ENCODE measurements at places on chromosomes 5 and 9.

DNA sequence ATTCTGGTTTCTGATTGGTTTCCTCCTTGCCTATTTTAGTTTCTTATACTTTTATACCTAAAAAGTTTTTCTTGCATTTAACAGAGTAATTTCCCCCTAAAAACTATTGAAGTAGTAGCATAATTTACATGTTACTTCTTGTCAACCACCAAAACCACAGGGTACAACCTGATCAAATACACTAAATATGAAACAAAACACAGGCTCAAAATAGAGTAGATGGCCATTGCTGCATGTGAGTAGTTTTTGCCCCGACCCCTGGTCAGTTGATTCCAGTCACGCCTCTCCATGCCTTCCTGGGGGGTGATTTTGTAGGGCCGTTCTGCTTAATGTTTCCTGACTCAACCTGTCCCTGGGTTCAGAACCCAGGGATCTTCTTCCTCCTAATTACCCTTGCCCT lies 101.8 kb downstream of the TLE4 start:
- DNase-seq: no peak

DNA sequence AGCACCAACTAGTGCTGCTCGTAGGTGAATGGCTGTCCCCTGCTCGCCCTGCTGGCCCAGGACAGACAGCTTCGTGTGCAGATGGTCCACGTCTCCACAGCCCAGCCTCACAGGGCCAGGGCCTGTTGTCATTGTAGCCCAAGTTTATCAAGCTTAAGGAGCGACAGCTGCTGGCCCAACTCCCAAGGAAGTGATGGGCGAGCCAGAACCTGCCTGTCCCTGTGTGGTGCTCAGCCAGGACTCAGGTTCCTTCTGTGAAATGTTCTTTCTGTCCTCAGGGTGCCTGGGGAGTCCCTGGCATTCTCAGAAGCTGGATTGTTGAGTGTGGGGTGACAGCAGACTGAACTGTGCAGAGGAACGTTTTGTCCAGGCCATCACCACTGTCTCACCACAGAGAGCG lies 16.4 kb downstream of the TRIP13 start:
- DNase-seq: no peak

DNA sequence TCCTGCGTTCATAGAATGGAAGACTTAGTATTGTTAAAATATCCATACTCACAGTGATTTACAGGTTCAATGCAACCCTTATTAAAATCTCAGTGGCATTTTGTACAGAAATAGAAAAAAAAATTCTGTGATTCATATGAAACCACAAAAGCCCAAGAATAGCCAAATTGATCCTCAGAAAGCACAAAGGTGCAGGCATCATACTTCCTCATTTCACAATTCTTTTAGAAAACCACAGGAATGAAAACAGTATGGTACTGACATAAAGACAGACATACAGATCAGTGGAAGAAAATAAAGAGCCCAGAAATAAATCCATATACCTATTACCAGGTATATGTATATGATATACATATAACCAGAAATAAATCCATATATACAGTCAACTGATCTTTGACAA lies 86.8 kb upstream of the MEGF10 start:
- DNase-seq: no peak

GRCh38 chr9:85155352-85155751 lies 485.8 kb downstream of the NTRK2 start:
- no peak for DNase-seq

DNA sequence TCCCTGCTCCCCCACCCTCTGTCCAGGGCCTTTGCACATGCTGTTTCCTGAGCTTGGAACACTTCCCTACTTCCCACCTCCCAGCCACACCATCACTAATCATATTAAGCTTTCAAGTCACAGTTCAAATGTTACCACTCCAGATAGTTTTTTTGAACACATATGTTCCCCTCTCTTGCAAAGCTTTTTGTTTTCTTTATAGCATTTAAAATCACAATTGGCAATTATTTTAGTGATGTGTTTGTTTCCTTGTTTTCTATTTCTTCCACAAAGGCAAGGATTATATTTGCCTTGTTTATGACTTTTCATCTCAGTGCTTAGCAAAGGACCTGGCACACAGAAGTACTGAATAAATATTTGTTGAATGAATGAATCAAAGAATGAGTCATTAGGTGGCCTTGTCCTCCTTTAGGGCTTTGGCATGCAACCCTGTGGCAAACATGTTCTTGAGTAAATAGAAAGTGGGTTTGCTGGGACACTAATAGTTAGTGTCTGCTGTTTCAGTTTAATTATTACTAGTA lies 386.8 kb downstream of the FGF10 start:
- DNase-seq: no peak

DNA sequence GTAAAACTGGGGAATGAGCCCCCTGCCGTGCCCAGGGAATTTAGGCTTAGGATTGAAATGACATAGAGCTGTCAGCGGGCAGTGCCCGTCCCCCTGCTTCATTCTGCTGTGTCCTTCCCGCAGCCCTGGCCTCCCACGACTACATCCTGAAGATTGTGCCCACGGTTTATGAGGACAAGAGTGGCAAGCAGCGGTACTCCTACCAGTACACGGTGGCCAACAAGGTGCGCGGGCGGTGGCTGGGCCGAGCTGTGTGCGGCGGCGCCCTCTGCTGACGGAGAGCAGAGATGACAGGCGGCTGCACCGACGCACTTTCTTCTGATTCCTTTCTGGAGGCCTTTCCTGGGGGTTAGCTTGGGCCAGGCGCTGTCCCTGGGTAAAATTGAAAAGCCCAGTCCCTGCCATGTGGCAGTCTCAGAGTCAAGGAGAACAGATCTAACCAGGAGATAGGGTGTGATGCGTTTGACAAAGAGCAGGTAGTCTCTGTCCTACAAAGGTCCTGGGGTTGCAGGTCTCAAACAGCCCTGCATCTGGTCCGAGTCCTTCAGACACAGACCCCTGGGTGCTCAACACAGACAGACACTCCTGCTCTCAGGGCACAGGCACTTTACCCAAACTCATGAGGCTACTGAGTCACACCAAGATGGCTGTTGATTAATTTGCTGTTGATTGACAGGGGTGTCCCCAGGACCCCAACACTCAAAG lies 26.8 kb upstream of the RPL26L1 start:
- peak; percentile 88 for DNase-seq

DNA sequence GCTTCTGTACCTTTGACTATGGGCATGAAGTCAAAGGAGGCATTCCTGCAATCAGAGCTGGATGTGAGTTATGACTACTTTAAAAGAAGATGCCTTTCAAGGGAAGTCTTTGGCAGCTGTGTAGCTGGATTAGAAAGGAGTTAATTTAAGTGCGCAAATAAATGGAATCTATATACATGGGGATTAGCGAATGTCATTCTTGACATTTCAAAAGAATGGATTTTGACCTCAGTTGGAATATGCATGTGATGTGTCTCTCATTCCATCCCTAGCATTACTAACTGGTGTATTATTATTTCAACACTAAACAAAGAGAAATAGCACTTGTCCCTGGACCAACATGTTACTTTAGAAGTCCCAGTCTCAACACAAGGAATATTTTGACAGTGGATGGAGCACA lies 359.6 kb upstream of the SLC24A2 start:
- DNase-seq: no peak

- DNase-seq: no peak
These were observed 76.6 kb upstream of the MAST4 start for GRCh38 chr5:66519626-66520025.

DNA sequence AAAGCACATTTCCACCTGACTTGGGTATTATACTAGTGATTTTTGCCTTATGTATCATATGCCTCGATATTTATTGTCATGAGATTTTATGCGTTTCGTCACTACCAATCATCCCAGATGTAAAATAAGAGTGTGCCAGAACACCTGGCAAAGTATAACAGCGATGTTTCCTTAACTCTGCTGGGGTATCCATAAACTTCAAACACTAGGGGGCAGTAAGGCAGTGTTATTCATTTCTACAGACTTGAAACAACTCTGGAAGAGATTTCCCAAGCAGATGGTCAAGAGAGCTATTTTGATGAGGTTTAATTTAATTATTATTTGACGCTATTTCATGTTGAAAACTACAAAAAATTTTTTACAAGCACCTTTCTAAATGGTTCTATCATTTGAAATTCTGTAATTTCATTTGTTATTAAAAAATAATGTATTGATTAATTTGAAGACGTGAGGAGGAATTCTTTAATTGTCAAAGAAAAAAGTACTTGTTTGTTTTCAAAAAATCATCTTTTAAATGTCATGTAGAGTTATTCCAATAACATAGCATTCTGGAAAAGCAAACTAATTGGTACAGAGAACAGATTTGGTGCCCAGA lies 388.5 kb upstream of the CTNND2 start:
- no peak for DNase-seq

- DNase-seq: no peak
These were observed 307.4 kb upstream of the HAPLN1 start for GRCh38 chr5:84028093-84028492.

GRCh38 chr9:21023861-21024260 lies 7.6 kb downstream of the HACD4 start:
- no peak for DNase-seq

GRCh38 chr5:172493002-172493401 lies 38.7 kb upstream of the SH3PXD2B start:
- no peak for DNase-seq

DNA sequence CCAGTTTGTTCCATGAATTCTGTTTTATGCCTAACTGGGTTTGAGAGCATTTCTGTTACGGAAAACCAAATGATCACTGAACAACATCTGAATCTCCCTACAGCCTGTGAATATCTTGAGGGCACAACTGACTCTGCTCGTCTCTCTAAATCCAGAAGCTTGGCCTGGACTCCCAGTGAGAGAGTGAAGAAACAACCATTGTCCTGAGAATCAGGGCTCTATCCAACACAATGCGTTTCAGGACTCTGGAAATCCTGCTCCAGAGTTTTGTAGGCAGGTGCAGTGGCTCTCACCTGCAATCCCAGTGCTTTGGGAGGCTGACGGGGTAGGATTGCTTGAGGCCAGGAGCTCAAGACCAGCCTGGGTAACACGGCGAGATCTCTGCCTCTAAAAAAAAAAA lies 7.8 kb upstream of the MVB12B start:
- no peak for DNase-seq

- DNase-seq: no peak
These were observed 259.7 kb upstream of the MSX2 start for GRCh38 chr5:174464504-174465165.

GRCh38 chr5:6551287-6551954 lies 81.4 kb downstream of the NSUN2 start:
- DNase-seq: no peak

- DNase-seq: no peak
These were observed 23.5 kb downstream of the MAPKAP1 start for GRCh38 chr9:125683486-125683885.

GRCh38 chr5:64811050-64811640 lies 42.4 kb downstream of the CWC27 start:
- DNase-seq: peak; percentile 16

- no peak for DNase-seq
These were observed 6.3 kb downstream of the NR2F1-AS1 start for GRCh38 chr5:93574491-93575305.

- no peak for DNase-seq
These were observed 62.8 kb downstream of the TRPM3 start for GRCh38 chr9:71058660-71059059.

GRCh38 chr5:142166754-142167153 lies 58.2 kb downstream of the NDFIP1 start:
- DNase-seq: no peak

DNA sequence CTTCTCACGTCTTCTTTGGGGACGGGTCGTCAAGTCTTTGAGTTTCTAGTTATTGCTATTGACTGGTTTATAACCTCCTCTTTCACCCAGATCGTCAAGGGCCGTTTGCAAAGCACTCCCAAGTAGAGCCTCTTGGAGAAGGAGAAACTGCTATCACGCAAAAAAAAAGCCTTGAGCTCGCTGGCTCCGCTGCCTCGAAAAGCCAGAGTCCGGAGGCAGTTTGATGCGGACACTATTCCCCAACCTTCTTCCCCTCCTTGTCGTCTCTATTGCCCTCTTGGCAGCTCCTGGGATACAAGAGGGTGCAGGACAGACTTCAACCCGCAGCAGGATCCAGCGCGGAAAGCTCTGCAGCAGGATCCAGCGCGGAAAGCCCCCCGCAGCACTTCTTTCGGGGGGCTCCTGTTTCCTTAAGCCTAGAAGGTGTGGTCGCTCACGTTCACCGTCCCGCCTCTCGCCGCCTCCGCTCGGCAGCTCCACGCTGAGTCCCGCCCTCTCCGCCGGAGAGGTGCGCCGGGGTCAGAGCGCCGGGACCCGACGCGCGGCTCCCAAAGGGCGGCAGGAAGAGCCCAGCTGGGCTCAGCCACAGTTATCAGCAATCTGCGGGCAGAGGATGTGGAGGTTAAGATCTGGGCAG lies at the start of gene PCDHAC1:
Gene PCDHAC1 (plus strand): TSS at position 494 of the 637 bp plus-strand sequence. CDS start 594 bp downstream, outside the sequence.
- peak; percentile 13 for DNase-seq

GRCh38 chr5:161420521-161420920 lies 126.0 kb downstream of the GABRB2 start:
- no peak for DNase-seq

DNA sequence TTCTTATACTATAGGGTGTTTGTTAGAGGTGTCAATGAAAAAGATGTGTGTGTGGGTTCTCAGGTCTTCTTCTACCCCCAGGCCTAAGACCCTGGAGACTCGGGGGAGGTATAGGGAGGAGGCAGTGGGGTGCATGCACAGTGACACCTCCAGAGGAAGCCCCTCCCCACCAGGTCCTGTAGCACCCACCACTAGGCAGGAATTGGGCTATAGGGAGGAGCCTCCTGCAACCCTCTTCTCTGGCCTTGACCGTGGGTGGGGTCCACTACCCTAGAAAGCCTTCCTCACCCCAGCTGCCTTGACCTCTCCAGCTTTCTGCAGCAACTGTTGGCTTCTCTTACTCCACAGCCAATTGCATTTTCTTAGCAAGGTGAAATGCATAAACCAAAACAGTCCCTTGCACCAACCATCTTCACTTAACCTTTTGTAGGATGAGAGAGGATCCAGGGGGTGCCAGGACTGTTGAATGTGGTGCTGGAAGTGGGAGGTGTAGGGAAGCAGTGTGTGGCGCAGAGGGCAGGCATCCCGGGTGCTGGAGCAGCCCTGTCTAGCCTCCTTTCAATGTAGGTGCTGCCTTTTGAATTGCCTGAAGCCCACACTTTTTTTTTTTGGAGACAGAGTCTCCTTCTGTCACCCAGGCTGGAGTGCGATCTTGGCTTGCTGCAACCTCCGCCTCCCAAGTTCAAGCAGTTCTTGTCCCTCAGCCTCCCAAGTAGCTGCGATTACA lies 128.5 kb downstream of the RGS3 start:
- DNase-seq: no peak

GRCh38 chr5:32232441-32233219 lies 58.5 kb upstream of the GOLPH3 start:
- peak; percentile 81 for DNase-seq

Data from GM13976 (cell line).